Psoas muscle (tissue), 8 donors: ENCODE measurements at places on chromosomes 5 and 9.

DNA sequence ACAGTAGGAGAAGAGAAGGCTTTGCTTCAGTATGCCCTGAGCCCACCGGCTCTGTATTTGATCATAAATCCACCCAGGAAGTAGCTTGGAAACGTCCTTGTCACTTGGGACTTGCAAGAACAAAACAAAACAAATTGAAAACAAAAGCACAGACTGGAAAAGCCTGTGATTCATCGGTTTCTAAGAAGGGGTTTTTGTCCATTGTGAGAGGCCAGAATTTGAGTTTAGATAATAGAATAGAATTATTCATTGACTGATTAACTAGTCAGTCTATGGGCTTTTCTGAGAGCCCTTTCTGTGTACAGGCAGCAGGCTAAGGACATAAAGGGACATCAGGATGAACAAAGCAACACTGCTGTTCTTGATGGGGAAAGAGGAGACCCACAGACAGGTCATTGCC is 424.8 kb downstream of the IRX1 start:
- H3K4me3 ChIP-seq, result no peak overlapping the region
- no peaks in the 10 kb centered on the region for H3K36me3 ChIP-seq
- no peak for DNase-seq

- no peak overlapping the region for H3K27ac ChIP-seq
- no peak overlapping the region for H3K4me3 ChIP-seq
- no peaks in the 10 kb centered on the region for H3K36me3 ChIP-seq
- peak; percentile 16 for DNase-seq
- peaks cover 7% of the 10 kb centered on the region for H3K4me1 ChIP-seq
- no peaks in the 10 kb centered on the region for H3K27me3 ChIP-seq
Observed at GRCh38 chr9:119961774-119962424, 592.7 kb upstream of the BRINP1 start.

GRCh38 chr9:104144336-104144735 is 50.2 kb downstream of the SMC2 start:
- no peak for DNase-seq
- no peak overlapping the region for H3K4me3 ChIP-seq
- H3K27me3 ChIP-seq, result no peaks in the 10 kb centered on the region
- H3K36me3 ChIP-seq, result no peaks in the 10 kb centered on the region

DNA sequence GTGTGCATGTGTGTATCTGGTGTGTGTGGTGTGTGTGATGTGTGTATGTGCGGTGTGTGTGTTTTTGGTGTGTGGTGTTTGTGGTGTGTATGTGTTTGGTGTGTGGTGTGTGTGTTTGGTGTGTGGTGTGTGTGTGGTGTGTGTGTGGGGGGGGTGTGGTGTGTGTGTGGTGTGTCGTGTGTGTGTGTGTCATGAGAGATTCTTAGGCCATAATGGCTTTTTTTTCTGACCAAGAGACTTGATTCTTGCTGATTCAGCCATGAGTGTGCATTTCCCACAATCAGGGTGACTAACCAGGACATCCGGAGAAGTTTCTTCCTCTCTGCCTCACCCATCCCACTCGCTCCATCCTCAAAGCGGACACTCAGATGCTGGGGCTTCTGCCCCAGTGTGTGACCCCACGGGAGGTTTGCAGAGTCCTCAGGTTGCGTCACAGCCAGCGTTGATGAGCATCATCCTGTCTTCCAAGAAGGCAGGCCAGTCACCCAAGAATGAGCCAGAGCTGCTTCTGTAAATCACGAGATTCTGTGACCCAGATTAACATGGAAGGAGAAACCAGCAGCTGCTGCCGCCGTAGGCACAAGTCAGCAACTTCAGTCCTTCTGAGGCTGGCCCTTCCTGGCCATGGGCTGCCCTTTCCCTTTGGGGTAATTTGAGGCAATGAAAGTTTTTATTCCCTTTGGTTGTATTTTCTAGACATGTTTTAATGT is 12.5 kb upstream of the CTSL start:
- H3K4me3 ChIP-seq, result peak overlapping the region; percentile 6
- no peaks in the 10 kb centered on the region for H3K27me3 ChIP-seq
- H3K27ac ChIP-seq, result peak overlapping the region; percentile 79

GRCh38 chr9:134707731-134708671 is 66.4 kb downstream of the COL5A1 start:
- peak overlapping the region; percentile 1 for H3K27ac ChIP-seq
- no peaks in the 10 kb centered on the region for H3K27me3 ChIP-seq
- no peak overlapping the region for H3K4me3 ChIP-seq
- H3K36me3 ChIP-seq, result no peaks in the 10 kb centered on the region

DNA sequence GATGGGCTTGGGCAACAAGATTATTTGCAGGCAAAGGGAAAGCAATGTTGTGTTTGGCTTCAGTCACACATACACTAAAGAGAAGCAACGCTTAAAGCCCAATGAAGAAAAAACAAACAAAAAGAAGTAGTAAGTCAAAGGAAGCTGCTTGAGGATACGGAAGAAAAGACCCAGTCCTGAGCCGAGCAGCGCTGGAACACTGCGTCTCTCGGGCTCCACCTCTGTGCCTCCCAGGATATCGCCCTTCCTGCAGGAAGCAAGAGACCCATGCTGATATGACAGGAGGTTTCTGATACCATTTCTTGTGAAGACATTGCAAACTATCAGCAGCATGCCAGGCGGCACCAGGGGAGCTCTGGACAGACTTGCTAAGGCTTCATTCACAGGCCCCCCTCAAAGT is 9.9 kb downstream of the GNAQ start:
- DNase-seq, result no peak
- H3K27ac ChIP-seq, result no peak overlapping the region
- no peak overlapping the region for H3K4me3 ChIP-seq
- H3K4me1 ChIP-seq, result peaks cover 24% of the 10 kb centered on the region
- H3K27me3 ChIP-seq, result no peaks in the 10 kb centered on the region

DNA sequence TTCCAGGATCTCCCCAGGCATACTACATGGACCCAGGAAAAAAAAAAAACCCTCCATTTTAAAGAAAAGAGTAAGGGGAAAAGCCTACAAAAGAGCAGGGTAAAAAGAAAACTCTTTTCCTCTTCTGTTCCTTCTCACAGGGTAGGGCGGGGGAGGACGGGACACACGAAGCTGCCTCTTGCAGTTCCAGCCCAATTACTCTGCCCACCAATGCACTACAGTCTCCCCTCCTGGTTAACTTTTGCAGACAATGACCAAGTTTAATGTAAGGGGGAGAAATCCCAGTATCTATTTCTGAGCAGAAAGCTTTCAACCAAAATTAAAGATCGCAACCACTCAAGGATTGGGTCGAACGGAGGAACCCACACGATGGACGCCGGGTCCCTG is 1.3 kb downstream of the BRD3 start:
- H3K27ac ChIP-seq, result peak overlapping the region; percentile 78
- H3K27me3 ChIP-seq, result no peaks in the 10 kb centered on the region
- DNase-seq, result no peak
- H3K4me3 ChIP-seq, result peak overlapping the region; percentile 80

DNA sequence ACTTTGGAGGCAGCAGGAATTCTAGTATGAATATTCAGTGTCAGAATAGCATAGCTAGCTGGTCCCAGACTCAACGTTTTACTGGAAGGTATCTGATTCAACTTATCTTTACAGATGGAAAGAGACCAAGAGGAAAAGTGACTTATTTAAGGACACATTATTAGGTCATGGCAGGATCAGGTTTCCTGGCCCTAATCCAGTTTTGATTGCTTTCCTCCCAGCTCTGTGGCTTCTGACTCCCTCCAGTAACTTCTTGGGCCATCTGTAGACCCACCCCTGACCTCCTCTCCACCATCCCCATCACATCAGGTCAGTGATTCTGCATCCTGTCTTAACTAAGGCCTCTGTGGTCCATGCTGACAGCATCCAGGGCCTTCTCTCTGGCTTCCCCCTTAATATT is 38.4 kb downstream of the SH3TC2 start:
- H3K27ac ChIP-seq, result no peak overlapping the region
- no peaks in the 10 kb centered on the region for H3K27me3 ChIP-seq
- H3K4me1 ChIP-seq, result peaks cover 5% of the 10 kb centered on the region
- no peak for DNase-seq
- no peak overlapping the region for H3K4me3 ChIP-seq
- H3K36me3 ChIP-seq, result no peaks in the 10 kb centered on the region

DNA sequence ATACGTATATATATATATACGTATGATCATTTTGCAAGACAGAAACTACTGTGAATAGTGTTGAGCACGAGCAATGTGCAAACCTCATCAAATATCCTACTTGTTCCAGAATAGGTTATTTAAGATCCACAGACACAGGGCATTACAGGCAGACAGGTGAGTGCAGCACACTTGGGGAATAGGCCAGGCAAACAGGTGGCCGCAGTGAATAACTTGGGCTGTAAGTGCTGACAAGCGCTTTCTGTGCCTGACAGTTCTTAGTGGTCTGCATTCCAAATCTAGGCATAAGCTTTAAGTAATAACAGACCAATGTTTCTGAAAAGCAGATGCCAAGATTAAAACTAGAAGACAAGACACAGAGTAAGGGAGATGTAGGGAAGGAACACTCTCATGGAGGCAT is 77.9 kb downstream of the LHFPL2 start:
- no peaks in the 10 kb centered on the region for H3K36me3 ChIP-seq
- H3K4me3 ChIP-seq, result no peak overlapping the region
- H3K4me1 ChIP-seq, result peaks cover 45% of the 10 kb centered on the region
- DNase-seq, result no peak
- no peaks in the 10 kb centered on the region for H3K27me3 ChIP-seq

DNA sequence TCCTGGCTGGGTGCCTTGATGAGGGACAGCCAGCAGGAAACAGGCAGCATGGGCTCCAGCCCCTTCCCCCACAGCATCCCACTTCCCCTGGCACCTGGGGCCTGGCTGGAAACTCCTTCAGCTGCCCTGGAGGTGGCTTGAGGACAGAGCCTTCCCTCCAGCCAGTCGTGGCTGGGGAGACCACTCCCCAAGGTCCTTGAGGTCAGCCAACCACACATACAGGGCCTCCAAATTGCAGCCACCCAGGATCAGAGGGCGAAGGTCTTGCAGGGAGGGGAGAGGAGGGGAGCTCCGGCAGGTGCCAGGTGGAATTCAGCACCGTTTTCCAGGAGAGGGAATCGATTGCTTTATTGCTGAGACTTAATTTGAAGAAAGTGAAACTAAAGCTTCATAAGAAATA is 280.4 kb downstream of the PBX3 start:
- H3K27ac ChIP-seq, result no peak overlapping the region
- no peaks in the 10 kb centered on the region for H3K36me3 ChIP-seq
- no peaks in the 10 kb centered on the region for H3K27me3 ChIP-seq
- H3K4me1 ChIP-seq, result no peaks in the 10 kb centered on the region

- H3K27ac ChIP-seq, result no peak overlapping the region
- H3K4me1 ChIP-seq, result no peaks in the 10 kb centered on the region
- no peak for DNase-seq
- H3K4me3 ChIP-seq, result no peak overlapping the region
- H3K27me3 ChIP-seq, result no peaks in the 10 kb centered on the region
Observed at GRCh38 chr9:4620881-4621555, 41.1 kb upstream of the PLPP6 start.

DNA sequence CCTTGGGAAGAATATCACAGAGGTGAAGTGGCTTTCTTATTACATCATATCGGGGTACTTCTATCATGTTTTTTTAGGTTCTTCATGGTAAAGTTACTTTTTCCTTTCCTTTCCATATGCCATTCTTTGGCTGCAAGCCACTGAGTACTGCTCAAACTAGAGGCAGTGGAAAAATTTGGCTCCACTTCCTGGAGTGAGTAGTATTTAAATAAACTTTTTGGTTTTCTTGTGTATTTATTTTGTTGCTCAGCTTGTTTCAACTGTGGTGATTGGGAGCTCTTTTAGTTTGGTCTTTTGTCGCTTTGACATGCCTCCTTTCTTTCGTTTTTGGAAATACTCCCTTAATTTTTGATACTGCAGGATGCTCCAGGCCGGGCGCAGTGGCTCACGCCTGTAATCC is 69.8 kb downstream of the WDR70 start:
- no peaks in the 10 kb centered on the region for H3K27me3 ChIP-seq
- no peaks in the 10 kb centered on the region for H3K4me1 ChIP-seq
- H3K27ac ChIP-seq, result no peak overlapping the region
- no peak for DNase-seq

GRCh38 chr9:20208961-20209371 is 413.3 kb downstream of the MLLT3 start:
- H3K4me3 ChIP-seq, result no peak overlapping the region
- no peaks in the 10 kb centered on the region for H3K4me1 ChIP-seq
- no peak overlapping the region for H3K27ac ChIP-seq
- no peaks in the 10 kb centered on the region for H3K27me3 ChIP-seq
- H3K36me3 ChIP-seq, result no peaks in the 10 kb centered on the region
- no peak for DNase-seq

DNA sequence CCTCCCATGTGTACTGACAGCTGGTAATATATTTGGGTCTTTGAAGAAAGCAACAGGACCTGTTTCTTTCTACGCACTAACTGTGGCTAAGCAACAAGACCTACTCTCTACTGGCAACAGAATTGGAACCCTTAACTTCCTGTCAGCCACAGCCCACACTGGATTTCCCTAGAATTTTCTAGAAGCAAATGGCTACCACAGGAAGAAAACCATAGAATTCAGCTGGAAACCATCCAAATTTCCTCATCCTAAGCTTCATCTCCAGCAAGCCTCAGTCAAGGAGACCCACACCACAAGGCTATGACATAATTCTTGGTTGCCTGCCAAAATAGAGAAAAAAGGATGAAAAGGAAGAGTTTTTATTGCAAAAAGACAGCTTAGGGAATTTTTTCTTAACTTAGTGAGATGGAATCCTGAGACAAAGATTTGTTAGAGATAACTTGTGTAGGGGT is 171.8 kb upstream of the TNC start:
- no peaks in the 10 kb centered on the region for H3K4me1 ChIP-seq
- no peak overlapping the region for H3K27ac ChIP-seq
- no peak for DNase-seq
- no peaks in the 10 kb centered on the region for H3K36me3 ChIP-seq

DNA sequence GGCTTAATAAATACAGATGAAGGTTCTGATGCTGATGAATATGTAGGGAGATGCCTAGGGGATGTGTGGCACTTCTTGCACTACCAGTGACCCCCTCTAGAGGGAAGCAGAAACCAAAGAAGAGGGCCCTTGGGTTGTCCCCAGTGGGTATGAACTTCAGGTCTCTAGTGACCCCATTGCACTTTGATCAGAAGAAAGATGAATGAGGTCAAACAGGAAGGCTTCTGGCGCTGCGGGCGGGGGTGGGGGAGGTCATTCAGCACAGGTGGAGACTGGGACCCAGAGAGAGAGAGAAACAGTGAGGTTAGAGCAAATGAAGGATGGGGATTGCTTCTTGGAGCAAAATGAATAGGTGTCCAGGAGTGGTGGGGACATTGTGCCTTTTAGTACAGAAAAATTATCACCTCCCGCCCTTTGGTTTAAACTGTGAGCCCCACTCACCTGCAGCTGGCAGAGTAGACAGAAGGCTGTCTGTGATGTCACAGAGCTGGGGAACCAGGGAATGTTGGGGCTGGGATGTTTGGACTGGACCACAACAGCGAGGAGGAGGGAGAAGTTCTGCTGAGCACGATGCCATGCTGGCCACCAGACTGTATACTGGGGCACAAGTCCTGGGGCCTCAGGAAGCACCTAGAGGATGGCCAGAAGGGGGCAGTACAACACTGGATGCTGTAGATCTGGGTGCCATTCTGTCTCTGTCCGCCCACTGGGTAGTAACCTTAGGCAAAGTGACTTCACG is at the start of gene TEX48:
TSS of gene TEX48 (minus strand) at position 599 of the 739 bp plus-strand sequence. CDS start 10,469 bp downstream, outside the sequence.
- no peaks in the 10 kb centered on the region for H3K27me3 ChIP-seq
- DNase-seq, result peak; percentile 21
- no peak within 1 kb of the TSS for H3K4me3 ChIP-seq
- H3K36me3 ChIP-seq, result no peaks in the 10 kb centered on the region
- no peak within 1 kb of the TSS for H3K27ac ChIP-seq
